ENCODE measurements at places on chromosomes 2 and 18. TPM values are rescaled to one million over a fixed set of nuclear protein-coding genes. Genes with fewer than 3 reads are reported as not detected.

- no peak for DNase-seq
Observed at GRCh38 chr2:3209258-3209657, 168.4 kb downstream of the EIPR1 start.

GRCh38 chr2:55301277-55301676, 32.2 kb upstream of the MTIF2 start:
- no peak for DNase-seq

DNA sequence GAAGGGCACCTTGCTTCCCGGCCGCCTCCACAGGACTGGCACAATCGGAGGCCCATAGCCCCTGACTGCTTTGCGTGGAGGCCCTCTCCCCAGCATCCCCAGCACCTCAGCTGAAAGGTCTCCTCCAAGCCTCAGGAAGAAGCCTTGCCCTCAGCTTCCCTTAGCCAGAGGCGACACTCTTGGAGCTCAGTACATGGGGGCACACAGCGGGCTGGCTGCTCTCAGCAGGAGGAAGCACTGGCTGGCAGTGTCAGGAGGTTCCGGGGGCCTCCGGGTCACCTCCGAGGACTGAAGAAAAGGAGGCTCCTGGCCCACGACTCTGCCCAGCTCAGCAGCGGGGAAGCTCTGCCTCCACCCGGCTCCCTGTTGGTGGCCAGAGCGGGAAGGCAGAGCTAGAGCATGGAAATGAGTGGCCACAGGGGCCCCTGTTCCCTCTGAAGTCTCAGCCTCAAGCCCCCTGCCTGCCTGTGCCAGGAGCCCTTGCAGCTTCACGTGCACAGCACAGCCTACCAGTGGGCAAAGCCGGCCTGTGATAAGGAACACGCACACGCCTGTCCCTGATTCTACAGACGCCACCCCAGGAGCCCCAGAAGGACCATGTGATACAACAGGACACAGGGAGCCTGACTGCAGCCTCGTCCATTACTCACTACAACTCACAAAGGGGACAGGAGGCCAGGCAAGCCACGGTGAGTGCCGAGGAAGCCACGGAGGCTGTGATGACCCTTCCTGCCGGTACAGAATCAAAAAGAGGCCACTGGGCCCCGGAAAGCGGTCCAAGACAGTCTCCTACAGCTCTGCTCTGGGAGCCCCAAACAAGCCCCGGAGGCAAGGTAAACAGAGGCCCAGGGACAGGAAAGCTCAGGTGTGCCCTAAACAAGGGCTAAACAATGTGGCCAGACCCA, 15.5 kb downstream of the HDAC4 start:
- DNase-seq: no peak

DNA sequence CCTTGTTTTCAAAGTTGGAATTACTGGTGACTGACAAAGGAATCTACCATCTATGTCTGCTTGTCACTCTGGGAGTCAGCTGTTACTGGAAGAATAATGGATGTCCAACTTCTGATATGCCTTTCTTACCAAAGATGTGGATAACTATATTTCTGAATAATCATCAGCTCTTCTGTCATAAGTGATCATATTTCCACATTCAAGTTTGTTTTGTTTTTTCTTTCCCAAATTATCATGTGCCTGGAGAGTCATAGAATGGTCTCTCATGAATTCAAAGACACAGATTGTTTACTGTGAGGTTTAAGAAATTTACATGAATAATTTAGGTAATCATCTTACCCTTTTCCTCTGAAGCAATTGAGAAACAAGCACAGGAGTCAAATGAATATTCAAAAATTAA, 986.7 kb upstream of the CDH2 start:
- no peak for DNase-seq

GRCh38 chr2:72361521-72361920, 213.9 kb upstream of the CYP26B1 start:
- DNase-seq: no peak

DNA sequence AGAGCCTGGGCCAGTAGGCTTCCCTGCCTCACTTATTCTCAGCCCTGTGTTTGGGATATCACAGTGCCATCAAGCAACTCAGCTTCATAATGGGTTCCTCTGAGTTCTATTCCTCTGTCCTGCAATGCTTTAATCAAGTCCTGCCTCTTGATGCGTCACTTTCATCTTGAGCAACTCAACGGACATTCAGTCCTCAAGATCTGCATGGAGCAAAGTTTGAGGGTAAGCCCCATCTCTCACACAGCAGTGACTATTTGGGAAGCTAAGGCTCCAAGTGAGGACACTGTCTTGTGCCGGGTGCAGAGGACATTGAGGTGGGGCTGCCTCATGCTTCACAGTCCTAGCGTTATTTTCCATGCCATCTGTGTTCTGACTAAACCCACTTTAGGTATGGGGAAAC, 50.9 kb upstream of the PLB1 start:
- DNase-seq: no peak

DNA sequence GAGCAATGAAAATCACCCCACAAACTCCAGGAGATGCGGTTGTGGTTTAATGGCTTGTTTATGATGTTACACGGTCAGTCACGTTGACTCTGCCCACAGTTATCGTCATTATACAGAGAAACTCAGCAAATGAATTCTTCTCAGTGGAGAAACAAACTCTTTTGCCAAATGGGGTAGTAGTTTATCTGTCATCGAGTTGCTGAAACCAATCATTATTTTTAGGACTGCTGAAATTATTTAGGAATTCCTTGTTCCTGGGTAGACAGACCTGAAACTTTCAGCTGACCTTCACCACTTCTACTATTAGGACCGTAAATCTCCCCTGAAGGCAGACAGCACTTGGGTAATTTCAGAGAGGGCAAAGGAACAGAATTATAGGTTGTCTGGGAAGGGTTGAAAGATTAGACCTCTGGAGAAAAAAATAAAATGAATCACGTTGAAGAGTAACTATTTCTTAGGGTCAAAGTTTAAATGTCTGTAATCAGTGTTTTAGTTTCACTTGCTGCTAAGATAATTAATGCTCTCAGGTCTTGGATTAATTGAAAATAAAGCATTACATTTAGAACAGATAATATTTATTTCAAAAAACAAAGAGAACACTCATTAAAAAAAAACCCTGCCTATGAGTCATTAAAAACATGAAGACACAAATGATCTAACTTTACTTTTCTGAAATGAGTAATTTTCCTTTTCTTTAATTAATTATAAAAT, 52.1 kb upstream of the LYPD6 start:
- DNase-seq: peak; percentile 21

- DNase-seq: no peak
Observed at GRCh38 chr2:210000464-210001324, 1.7 kb upstream of the RPE start.

DNA sequence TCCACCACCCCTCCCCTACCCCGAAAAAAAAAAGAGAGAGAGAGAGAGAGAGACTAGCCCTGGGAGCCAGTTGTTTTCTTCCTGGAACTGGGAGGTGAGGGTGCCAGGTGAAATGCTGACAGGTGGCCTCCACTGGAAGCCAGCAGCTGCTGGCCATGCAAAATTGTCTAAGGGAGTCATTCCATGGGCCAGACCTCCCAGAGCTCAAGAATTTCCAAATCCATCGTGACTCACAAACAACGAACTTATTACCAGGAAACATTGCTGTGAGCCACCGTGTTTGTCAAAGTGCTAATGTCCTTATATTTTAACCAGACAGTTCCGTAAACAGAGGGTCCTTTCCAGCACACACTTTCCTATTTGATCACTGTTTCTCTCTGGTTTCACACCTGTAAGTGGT, 68.5 kb upstream of the PID1 start:
- DNase-seq: no peak

GRCh38 chr2:160324161-160324800, 124.2 kb upstream of the ITGB6 start:
- DNase-seq: peak; percentile 42

DNA sequence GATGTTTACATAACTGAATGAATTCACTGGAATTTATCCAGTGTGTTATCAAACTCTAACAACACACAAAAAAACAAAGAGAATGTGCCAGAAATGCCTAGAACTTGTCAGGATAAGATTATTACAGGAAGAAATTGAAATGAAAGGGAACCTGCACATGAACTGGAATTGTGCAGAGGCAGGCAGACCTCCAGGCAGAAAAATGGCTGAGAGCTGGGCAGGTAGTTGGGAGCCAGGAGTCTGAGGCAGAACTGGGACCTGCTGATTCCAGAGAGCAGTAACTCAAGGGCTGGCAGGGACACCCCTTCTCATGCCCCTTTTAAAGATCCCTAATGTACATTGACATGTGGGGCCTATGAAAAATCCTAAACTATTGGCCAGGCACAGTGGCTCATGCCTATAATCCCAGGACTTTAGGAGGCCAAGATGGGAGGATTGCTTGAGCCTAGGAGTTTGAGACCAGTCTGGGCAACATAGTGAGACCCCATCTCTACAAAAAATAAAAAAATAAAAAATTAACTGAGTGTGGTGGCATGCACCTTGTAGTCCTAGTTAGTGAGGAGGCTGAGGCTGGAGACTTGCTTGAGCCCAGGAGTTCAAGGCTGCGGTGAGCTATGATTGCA, 674 bp upstream of the SP110 start:
- no peak for DNase-seq

DNA sequence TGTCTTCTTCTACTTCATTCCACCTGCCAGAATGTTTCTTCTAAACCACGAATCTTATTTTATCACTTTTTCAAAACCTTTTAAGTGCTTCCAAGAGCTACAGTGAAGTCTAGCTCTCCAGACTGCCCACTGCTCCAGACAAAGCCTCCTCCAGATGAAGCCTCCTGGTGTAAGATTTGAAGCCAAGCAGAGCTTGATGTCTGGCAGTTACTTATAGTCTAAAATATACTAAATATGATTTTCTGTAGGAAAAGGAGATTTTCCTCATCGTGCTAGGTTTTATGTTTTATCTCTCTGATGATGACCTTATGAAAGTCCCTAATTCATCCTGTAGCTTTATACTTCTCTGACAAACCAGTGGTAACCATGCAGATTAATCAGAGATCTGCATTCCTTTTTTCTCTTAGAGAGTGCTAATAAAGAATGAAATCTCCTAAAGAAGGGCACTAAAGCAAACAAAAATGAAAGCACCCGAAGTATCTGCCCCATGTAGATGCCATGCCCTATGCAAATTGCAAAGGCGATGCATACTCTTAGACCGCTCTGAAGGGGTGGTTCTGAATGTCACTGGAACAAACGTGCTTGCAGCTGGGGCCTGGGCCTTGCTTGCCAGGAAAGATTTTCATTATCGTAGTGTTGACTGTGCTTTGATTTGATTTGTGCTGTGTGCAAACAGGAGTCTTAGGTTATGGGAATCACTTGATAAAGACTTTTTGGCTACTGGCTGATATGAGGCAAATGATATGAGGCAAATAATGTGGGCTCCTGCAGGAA, 314.2 kb downstream of the PID1 start:
- no peak for DNase-seq

Gene ADCY3
- 20.2 TPM for polyA plus RNA-seq
